ENCODE measurements at places on chromosomes 1 and 21. TPM values are rescaled to one million over a fixed set of nuclear protein-coding genes. Genes with fewer than 3 reads are reported as not detected.
A peak's percentile ranks its signal among the peaks of the same experiment; 100 is the strongest.

UBE2U gene
- not detected for total RNA-seq

LENEP gene
- total RNA-seq = not detected

LAMC1 gene
- total RNA-seq = 159 TPM

DNA sequence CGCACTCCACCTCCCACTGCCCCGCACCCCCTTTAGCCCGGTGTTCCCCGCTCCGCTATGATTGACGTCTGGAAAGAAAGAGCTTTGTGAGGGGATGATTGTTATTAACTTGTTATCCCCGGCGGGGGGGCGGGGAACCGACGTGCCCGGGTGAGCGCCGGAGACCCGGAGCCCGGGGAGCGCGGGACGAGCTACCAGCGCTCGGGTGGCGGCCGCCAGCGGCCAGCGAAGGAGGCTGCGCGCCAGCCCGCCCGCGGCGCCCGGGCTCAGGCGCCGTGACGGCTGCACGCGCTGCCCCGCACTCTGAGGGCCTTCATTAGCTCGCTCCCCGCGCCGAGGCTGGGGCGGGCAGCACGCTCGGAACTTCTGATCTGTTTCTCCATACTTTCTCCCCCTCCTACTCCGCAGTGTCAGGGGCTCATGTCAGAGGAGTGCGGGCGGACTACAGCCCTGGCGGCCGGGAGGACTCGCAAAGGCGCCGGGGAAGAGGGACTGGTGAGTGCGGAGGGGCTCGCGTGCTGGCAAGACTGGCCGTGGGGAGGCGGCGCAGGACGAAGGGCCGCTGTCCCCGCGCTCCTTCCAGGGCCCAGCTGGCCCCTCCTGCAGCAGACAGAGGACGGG lies 2.1 kb downstream of the LHX8 start:
- peak; percentile 80 for DNase-seq

DNA sequence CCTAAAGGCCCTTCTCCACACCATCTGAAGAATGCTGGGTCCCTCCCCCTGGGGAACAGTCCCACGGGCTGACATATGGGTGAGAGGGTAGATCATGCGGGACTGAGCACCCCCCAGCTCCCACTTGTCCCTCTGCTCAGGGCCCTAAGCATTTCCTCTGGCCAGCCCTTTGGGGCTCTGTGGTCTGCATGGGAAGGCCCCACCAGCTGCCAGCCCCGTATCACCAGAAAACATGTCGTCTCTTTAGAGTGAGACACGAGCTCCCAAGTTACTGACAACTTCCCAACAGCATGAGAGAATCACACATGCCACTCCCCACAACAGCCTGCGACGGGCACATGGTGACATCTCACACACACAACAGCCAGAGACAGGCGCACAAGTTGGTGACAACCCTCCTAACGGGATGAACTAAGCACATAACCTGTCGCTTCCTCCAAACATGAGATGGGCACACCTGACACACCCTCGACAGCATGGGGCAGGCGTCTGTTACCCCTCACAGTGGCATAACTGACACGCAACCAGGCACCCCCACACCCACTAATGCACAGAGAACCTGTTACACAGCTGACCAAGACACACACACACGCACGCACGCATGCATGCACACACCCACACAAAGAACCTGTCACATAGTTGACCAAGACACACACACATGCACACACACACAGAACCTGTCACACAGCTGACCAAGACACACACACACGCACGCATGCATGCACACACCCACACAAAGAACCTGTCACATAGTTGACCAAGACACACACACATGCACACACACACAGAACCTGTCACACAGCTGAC lies 41.2 kb downstream of the AHDC1 start:
- no peak for DNase-seq

- DNase-seq = no peak
These were observed 53.5 kb downstream of the ITSN1 start for GRCh38 chr21:33695813-33696212.

DNA sequence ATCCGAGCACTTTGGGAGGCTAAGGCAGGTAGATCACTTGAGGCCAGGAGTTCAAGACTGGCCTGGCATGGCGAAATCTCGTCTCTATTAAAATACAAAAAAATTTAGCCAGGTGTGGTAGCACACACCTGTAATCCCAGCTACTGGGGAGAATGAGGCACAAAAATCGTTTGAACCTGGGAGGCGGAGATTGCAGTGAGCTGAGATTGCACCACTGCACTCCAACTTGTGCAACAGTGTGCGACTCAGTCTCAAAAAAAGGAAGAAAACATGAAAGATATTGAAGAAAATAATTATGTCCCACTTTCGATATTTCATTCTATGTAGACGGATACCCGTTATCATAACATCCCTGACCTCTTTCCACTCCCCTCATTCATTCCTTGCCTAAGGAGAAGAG lies 19.2 kb downstream of the TUT4 start:
- no peak for DNase-seq

DNA sequence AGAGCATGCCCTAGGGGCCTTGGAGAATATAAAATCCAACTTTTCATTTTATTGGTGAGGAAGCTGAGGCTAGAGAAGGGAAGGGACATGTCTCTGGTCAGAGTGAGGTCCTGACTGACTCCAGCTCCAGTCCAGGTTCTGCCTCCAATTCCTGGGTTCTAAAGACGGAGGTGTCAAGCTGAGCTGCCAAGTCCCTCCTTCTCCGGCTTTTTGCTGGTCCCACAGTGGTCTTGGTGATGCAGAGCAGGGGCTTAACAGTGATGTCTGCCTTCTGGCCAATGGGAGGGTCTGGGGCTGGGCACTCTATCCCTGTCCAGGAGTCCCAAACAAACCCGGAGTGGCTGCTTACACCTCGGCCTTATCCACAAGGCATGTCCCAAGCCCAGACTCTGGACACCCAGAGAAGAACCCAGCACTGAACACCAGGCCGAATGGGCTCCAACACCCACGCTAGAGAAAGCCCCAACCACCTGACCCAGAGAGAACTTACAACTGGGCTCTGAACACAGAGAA lies 104.8 kb downstream of the EBNA1BP2 start:
- peak; percentile 82 for DNase-seq

GRCh38 chr21:33458861-33459260 lies 20.9 kb downstream of the TMEM50B start:
- no peak for DNase-seq

DNA sequence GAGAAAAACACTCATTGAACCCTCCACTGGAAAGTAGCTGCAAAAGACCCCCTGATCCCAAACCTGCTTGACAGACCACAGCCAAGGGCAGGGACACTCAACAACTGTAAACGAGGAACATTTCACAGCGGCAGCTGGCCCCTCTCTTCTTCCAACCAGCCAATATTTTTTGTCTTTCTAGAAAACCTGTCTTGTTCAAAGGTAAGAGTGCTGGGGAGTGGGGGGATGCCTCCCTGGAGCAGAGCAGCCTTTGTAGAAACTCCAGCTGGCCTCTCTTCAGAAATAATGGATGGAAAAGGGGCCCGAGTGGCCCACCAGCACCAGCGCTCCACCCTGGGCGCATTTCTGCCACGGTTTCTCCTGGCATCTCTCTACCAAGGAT lies 384.0 kb downstream of the RRAGC start:
- DNase-seq = no peak

DNA sequence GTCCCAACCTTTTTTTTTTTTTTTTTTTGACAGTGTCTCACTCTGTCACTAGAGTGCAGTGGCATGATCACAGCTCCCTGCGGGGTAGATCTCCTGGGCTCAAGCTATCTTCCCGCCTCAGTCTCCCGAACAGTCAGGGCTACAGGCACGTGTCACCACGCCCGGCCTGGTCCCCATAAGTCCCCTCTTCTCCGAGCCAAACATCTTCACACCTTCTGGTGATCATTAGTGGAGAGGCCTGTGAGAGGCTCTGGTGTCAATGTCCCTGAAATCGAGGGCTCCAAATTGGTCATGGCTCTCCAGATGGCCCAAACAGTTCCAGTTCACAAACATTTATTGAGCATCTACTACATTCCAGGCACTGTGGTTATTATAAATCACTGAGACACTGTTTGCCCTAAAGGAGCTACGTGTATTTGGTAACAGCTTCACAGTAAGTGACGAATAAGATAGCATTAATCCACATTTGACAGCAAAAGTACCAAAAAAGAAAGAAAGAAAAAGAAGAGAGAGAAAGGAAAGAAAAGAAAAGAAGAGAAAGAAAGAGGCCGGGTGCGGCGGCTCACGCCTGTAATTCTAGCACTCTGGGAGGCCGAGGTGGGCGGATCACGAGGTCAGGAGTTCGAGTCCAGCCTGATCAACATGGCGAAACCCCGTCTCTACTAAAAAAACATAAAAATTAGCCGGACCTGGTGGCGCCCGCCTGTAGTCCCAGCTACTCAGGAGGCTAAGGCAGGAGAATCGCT lies 867 bp upstream of the TIMM17A start:
- DNase-seq = no peak

GRCh38 chr1:111512132-111512889 lies 8.9 kb upstream of the ADORA3 start:
- no peak for DNase-seq

DNA sequence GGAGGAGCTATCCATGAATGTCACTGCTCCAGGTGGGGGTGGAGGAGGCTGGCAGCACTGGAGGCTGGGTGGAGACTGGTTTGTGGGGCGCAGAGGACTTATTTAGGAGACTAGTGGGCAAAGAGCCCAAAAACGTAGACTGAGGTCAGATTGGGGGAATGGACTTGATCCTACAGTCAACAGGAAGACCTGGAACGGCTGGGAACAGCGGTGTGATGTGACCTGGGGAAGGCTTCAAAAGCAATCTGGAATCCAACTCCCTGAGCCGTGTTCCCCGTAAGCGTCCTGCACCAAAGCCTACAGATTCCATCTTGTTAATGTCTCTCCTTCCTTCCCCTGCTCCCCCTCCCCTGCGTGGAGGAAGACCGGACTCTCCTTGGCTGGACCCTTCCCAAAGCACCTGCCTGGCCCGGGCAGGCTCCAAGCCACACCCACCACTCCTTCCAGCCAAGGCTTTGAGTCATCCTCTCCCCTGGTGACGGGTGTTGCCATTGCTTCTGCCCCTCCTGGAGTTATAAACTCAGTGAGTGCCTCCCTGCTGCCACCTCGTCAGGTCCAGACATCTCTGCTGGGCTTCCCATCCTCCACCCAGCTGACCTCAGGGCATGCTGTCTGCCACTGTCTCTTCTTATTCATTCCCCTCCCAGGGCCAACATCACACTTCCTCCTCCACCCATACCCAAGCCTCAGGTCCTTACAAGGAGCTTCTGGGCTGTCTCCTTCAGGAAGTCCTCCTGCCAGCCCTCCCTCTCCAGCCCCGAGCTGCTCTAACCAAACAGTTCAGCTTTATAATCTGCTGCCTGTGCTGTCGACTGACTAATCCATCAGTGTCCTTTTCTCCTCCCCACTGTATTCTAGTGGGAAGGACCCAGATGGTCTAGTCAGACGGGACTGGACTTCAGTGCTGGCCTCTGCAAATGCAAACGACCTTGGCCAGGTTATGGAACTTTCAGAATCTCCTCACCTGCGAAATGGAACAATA lies 1.6 kb upstream of the CLSTN1 start:
- peak; percentile 91 for DNase-seq

All from lower leg skin (tissue), 4 donors.